ENCODE measurements at places on chromosomes 7 and 10. TPM values are rescaled to one million over a fixed set of nuclear protein-coding genes. Genes with fewer than 3 reads are reported as not detected.

- no peak for DNase-seq
These were observed 205.6 kb downstream of the AUTS2 start for GRCh38 chr7:69803699-69804516.

- DNase-seq: no peak
These were observed 94.9 kb upstream of the EEPD1 start for GRCh38 chr7:36058020-36058592.

Gene TSPAN33
- total RNA-seq: 7.0 TPM

DNA sequence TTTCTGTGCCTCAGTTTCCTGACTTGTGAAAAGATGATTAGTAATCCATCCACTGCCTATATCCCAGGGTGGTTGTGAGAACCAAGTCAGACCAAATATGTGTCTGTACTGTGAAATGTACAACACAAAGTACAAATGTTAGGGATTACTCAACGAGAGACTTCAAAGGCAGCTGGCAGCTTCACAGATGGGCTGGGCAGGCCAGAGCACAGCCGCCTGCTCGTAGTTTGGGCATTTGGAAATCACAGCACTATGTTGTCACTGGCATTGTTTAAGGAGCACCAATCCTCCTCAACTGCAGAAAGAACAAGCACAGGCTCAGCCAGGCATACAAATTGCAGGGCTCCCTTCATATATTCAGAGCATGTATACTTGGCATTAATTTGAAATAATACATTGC, 64.5 kb upstream of the C10orf90 start:
- DNase-seq: peak; percentile 8

GRCh38 chr10:61316676-61317265, 136.4 kb downstream of the TMEM26 start:
- no peak for DNase-seq

Gene FAM237B
- total RNA-seq: not detected

DNA sequence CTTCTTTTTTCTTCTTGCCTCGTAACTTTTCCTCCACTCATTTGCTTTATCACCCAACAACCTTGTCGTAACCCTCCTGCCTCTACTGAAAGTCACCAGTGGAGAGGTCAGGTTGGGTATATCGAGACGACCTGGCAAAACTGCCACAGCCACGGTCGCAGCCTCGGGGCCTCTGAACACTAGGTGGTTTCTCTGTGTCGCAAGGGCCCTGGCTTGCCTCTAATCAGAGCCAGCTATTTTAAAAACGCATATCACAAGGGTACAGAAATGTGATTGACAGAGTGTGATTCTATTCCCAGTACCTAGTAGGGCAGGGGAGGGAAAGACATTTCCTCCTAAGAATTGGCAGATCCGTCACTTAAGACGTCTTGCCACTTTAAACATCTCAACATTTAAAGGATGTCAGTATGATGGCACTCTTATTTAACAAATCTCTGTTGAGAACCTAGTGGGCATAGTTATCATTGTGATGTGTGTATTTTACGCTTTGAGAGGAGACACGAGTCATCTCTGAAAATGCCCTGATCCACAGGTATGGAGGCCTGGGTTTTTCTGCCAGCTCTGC, 197.5 kb downstream of the ARHGAP21 start:
- DNase-seq: no peak
